ENCODE measurements at places on chromosomes 16 and 17.

- DNase-seq: no peak
These were observed 16.0 kb downstream of the NPTX1 start for GRCh38 chr17:80460429-80460834.

DNA sequence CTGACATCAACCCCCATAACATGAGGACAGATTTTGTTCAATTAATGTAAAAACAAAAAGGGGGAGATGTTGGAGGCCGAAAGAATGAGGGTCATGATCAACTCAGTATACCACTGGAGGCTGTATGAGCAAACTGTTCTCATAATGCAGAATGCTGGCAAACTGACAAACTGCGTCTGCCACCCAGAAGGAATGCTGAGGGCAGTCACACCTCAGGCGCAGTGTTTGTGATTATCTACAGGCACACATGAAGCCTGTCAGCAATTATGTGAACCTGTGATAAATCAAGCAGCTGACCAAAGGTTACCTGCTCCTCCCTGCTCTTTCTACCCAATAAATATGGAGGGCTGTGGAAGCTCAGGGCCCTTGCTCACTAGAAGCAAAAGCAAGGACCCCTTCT is 27.3 kb downstream of the CD300LG start:
- no peak for DNase-seq

- DNase-seq: no peak
These were observed 46.1 kb downstream of the CYTH1 start for GRCh38 chr17:78735832-78736525.

DNA sequence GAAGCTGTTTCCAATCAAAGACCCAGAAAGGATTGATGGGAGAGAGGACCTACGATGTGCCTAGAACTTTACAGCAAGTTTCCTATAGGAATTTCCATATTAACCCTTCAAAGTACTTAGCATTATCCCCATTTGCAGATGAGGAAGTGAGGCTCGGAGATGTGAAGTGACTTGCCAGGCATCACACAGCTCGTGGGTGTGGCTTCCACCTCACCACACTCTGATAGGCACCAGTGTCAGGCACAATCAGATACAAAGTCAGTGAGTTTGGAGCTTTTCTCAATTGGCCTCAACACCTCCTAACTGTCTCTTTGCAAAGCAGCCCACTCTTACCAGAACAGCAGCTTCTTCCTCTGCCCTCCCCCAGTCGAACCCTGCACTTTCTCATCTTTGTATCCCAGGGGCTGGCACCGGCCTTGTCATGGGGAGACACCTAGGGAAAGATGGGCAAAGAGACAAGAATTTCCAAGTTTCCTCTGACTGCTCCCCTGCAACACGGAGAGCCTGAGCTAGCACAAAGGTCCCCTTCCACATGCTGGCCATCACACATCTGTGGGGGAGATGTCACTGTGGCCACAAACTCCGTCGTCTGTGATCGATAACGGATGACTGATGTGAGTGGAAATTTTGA is 37.4 kb upstream of the CCL1 start:
- no peak for DNase-seq

- DNase-seq: no peak
These were observed 10.9 kb downstream of the COG4 start for GRCh38 chr16:70512456-70512855.

DNA sequence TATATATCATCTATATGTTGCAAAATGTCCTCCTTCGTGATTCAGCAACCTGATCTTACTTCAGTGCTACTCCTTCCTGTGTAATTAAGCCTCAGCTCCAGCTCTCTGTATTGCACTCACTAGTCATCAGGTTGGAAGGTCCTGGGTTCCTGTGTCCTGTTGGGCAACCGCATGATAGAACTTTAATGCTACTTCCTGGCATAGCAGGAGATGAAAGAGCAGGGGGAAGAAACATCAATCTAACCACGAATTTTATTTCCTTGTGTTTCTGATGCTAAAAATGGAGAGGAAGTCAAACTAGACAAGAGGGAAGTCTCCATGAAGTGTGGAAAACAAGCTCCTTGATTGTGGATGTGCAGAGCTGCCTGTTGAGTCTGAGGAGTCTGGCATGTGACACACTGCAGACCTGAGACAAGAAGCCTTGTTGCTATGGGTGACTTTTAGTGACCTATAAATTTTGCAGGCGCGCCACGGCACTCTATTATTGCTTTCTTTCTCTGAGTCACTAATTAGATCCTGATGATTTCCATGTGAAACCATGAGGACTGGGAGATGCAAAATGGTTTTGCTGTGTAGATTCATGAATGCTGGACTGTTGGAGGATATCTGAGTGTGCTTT is 25.6 kb downstream of the IGSF6 start:
- no peak for DNase-seq

DNA sequence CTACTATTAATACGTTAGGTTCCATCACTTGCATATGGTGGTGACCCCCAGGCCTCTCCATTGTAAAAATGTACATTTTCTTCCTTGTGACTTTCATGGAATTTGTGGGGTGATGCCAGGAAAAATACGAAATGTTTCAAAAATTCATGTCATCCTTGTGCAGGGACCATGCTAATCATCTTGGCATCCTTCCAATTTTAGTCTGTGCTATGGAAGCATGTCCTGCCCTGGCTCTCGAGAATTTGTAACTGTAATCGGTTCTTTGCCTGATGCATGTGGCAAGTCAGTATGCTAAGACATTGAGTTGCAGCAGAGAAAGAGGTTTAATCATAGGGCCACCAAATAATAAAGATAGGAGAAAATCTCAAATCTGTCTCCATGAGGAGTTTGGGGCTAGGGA is 14.3 kb upstream of the GINS3 start:
- no peak for DNase-seq

GRCh38 chr16:68786685-68787418 is 49.8 kb downstream of the CDH1 start:
- no peak for DNase-seq

DNA sequence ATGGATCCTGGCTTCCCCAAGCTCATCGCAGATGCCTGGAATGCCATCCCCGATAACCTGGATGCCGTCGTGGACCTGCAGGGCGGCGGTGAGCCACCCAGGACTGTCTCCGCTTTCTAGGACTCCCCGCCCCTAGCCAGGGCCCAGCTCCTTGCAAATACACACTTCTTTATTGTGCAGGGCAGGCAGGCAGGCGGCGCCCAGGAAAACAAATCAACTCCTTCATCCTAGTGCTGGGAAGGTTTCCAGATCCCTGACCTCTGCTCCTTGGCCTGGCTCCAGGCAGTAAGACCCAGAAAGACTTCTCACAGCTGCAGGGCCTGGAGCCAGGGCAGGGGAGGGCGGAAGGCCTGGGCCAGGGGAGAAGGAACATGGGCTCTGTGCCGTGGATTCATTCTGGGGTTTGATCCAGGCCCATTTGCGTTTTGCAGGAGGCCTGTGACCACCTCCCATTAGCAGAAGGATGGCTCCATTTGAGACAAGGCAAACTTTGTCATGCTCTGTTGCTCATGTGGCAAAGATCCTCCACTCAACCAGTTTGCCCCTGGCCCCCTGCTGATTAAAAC is 6.0 kb upstream of the LPCAT2 start:
- peak; percentile 90 for DNase-seq

DNA sequence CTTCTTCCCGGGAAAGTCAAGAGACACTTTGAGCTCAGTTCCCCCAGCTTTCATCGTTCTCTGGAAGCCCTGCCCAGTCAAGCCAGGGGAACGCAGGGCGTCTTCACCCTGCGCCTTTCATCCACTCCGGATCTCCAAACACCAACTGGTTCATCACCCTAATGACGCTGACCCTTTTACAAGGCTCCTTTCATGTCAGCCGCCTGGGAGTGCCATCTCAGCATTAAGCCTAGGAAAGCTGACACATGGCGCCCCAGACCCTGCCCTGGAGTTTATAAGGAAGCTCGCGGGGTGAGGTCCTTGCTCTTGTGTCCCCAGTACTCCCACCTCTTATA is 594 bp upstream of the DNAJC7 start:
- no peak for DNase-seq

DNA sequence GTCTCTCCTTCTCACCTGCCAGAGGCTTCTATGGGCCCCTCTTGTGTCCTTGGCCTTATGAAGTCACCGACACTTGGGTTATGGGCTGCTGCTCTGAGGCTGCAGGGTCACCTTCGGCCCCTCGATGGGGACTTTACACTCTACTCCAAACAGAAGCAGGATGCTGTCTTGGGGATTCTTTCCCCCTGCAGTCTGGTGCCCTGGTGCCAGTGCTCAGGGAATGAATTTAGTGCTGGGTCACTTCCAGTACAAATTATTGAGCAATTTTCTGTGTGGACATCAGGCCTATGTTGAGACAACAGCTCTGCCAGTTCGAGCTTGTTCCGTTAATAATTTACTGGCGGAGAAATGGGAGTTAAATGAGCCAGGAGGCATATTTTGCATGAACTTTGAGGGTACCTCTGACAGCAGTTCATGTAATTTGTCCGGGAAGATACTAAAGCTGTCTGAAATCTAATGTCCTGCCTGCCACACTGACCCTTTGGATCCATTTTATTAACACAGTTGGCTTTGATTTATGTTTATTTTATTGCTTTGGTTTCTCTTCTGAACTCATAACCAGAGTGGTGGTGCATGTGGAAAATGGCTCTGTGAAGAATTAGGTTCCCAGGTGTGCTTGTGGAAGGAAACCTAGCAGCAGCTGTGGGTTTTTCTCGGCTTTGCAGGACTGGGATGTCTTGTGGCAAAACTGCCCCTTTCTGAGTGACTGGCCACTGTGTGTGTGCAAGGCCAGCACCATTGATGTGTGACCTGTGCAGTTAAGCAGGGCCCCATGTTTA is 34.1 kb upstream of the DHX8 start:
- no peak for DNase-seq

- DNase-seq: no peak
These were observed 65.0 kb downstream of the CRISPLD2 start for GRCh38 chr16:84884596-84885341.

DNA sequence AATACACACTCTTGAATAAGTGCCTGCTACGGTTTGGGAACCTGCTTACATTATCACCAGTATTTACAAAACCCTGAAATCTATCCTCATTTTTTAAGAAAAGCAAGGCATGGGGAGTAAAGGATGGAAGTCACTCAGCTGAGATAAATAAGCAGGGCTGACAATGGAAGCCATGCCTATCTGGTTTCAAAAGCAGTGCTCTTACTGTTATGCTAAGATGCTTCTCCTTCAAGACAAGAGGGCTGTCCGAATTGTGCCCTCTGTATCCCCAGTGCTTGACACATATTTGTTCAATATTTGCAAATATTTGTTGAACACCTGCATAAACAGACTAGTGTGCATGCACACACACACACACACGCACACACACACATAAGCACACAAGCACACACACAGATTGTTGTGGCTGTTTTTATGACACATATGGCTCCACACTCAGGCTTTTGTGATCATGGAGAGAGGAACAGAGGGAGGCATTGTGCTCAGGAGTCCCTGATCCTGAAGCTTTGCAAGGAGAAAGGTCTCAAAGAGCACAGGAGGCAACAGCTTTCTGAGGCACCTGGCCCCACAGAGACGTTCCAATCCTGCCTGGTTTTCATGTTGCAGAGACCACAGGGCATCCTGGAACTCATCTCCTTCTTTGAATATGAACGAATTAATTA is 401.6 kb upstream of the CDH11 start:
- no peak for DNase-seq
